Tibial artery (tissue), 4 donors: ENCODE measurements at places on chromosomes 5 and 9.

DNA sequence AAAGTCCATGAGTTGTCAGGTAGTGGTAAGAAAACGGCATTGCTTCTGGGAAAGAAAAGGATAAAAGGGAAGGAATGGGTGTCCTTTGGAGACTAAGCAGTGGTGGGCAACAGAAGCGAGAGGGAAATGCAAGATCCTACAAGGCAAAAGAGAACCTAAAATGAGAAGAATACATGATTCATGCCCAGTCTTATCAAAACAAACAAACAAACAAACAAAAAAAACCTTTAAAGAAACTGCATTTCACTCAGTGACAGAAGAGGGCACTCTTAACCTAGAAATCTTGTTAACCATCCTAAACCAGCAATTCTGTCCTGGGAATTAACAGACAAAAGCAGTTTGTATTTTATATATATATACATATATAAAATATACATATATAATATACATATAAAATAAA lies 88.5 kb downstream of the SUSD1 start:
- H3K4me1 ChIP-seq, result no peaks in the 10 kb centered on the region
- no peak overlapping the region for H3K27ac ChIP-seq
- no peaks in the 10 kb centered on the region for H3K36me3 ChIP-seq
- no peak for DNase-seq

DNA sequence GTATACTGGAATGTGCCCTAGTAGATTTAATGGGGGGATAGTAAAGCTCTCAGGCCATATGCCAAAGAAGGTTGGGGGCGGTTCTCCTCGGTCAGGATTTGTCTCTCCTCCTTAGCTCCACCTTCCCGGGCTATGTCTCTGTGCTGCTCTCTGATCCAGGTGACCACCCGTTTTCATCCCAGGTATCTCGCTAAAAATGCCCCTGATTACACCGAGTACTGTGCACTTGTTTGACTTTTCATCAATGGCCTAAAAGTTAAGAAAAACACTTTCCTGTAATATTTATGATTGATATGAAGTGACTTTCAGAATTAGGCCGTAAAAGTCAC lies 724 bp downstream of the NDUFS6 start:
- H3K36me3 ChIP-seq, result peaks cover 47% of the 10 kb centered on the region
- no peaks in the 10 kb centered on the region for H3K27me3 ChIP-seq
- peak overlapping the region; percentile 81 for H3K27ac ChIP-seq
- H3K4me3 ChIP-seq, result peak overlapping the region; percentile 58
- no peak for DNase-seq

GRCh38 chr9:133946840-133947486 lies 45.2 kb downstream of the VAV2 start:
- no peaks in the 10 kb centered on the region for H3K36me3 ChIP-seq
- no peaks in the 10 kb centered on the region for H3K27me3 ChIP-seq
- no peak overlapping the region for H3K27ac ChIP-seq
- no peak for DNase-seq
- H3K4me3 ChIP-seq, result no peak overlapping the region
- no peaks in the 10 kb centered on the region for H3K4me1 ChIP-seq

DNA sequence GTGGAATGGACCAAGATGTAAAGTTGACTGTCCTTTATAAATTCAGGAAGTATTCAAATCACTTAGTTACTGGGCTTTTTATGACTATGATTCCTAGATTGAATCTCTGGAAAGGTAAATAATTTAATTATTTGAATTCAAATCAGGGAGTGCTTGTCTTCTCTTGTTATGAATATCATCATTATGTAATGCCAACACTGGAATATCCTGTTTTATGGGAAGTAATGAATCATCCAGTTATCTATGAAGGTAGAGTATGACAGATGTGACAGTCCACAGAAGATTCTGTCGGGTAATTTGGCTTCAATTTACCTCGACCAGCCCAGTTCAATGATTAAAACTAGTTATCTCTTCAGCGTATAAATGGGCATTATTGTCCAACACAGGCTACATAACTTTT lies 141.0 kb upstream of the NUDT12 start:
- H3K27ac ChIP-seq, result no peak overlapping the region
- no peaks in the 10 kb centered on the region for H3K27me3 ChIP-seq

- H3K27ac ChIP-seq, result no peak overlapping the region
- no peak overlapping the region for H3K4me3 ChIP-seq
- no peaks in the 10 kb centered on the region for H3K27me3 ChIP-seq
- DNase-seq, result no peak
- no peaks in the 10 kb centered on the region for H3K36me3 ChIP-seq
- no peaks in the 10 kb centered on the region for H3K4me1 ChIP-seq
Measured at GRCh38 chr5:39696672-39697398, 272.1 kb upstream of the DAB2 start.

- no peak overlapping the region for H3K27ac ChIP-seq
- no peak for DNase-seq
- H3K4me1 ChIP-seq, result no peaks in the 10 kb centered on the region
- H3K36me3 ChIP-seq, result no peaks in the 10 kb centered on the region
Measured at GRCh38 chr9:86975606-86976005, 28.3 kb upstream of the GAS1 start.
